ENCODE measurements at places on chromosomes 1 and 21. TPM values are rescaled to one million over a fixed set of nuclear protein-coding genes. Genes with fewer than 3 reads are reported as not detected.

DNA sequence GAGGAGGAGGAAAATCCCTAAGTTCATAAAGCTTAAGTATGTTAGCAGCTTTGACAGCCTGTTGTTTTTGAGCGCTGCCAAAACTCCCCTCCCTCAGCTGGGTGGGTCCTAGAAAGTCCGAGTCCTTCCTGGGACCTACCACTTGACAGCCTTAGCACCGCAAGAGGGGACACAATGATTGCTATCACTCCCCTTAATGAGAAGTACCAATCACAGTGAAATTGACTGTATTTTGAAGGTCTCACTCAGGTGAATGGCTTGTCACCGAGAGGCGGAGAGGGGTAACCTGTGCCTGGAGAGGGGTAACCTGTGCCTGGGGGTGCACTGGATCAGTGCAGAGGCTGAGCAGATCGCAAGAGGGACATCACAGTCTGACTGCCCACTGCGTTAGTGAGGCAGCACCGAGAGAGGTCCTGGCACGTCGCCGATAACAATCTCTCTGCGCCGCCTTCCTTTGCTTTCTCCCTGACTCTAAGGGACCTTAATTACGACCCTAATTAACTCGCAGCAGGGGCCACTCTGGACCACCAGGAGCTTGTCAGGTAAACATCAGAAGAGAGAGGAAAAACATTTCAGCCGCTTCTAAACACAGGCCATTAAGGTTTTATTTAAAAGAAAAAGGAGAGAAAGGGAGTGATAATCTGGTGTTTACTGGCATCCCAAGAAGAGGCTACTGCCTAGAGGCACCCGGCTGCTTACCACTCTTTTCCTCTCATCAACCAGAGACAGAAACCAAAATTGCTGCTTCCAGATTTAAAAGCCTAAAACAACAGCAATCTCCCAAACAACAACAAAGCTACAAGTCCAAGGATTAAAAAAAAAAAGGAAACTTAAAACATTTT is 25.7 kb upstream of the KCNK1 start:
- DNase-seq: no peak

DNA sequence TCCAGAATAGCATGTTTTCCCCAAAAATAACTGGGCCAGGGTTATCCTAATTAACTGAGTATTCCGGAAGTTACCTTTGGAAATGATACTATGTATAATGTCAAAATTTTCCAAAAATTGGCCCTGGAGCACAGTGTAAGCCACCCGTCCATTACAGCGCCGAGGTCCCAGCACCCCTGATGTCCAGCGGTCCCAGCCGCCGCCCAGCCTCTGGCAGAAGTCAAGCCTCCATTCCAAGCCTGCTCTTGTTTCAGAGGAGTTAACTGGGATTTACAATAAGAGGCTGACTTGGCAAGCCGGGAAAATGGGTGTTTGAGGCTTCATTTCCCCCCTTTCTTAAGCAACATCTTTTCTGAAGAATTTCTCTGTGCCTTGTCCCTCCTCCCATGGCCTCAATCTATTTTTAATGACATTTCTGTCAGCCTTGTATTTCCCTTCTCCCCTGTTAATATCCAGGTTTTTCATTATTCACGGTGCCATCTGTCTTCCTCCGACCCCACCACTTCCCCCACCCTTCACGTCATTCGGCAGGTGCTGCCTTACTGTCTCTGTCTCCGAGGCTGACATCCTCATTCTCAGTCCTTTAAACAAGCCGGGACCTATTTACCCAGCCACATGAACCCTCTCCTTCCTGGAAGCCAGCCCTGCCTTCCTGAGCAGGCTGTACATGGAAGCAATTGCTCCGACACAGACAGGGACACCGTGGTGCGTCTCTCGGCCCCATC is 490.9 kb downstream of the NPHP4 start:
- DNase-seq: no peak

- no peak for DNase-seq
These were observed 546.5 kb upstream of the CAMK1G start for GRCh38 chr1:209037064-209037463.

The CLCA4 gene
- not detected for total RNA-seq

DNA sequence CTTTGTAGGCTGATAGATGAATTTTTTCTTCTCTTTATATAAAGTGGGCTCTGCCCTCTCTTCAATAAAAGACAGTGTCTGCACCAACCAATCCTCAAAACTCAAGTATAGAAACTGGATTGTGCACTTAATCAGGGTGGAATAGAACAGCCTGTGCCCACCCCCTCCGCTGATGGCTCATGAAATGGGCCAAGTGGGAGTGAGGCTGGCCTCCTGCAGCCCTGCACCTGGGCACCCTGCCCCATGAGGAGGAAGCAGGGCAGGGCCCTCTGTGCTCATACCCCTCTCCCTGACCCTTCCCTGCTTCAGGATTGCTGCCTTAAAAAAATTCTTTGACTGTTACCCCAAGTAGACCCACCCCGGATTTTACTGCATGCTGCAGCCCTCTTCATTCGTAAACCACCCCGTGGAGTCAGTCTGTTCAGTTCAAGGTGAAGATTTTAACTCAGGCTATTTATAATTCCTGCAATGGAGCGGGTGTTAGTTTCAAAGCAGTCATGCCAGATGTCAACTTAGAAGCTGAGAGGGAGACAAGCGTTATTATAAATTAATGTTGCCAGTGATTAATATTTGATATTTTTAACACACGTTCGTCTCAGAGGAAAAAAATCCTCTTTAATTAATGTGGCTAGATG is 15.8 kb downstream of the PROK1 start:
- no peak for DNase-seq

DNA sequence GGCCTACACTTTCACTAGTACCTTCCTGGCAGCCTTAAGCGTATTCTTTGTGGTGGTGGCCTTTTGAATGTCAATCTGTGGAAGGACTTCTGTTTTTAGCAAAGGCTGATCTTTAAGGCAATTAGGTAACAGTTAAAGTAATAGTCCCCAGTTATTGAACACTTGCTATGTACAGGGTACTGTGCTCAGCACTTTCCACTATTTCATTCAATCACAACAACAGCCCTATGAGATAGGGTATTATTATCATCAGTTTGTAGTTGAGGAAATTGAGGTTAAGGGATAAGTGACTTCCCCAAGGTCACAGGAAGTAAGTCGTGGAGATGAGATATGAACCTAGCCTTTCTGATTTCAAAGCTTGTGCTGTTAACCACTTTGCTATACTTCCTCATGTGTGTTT is 185.7 kb downstream of the ST6GALNAC3 start:
- DNase-seq: no peak

GRCh38 chr1:60657926-60658325 is 424.4 kb upstream of the NFIA start:
- DNase-seq: no peak

GRCh38 chr1:197302775-197303174 is 34.7 kb downstream of the CRB1 start:
- peak; percentile 15 for DNase-seq

The NBPF1 gene
- 63.1 TPM for total RNA-seq

Data from fibroblast of the aortic adventitia (primary cell).